ENCODE measurements at places on chromosomes 6 and 20. TPM values are rescaled to one million over a fixed set of nuclear protein-coding genes. Genes with fewer than 3 reads are reported as not detected.

DNA sequence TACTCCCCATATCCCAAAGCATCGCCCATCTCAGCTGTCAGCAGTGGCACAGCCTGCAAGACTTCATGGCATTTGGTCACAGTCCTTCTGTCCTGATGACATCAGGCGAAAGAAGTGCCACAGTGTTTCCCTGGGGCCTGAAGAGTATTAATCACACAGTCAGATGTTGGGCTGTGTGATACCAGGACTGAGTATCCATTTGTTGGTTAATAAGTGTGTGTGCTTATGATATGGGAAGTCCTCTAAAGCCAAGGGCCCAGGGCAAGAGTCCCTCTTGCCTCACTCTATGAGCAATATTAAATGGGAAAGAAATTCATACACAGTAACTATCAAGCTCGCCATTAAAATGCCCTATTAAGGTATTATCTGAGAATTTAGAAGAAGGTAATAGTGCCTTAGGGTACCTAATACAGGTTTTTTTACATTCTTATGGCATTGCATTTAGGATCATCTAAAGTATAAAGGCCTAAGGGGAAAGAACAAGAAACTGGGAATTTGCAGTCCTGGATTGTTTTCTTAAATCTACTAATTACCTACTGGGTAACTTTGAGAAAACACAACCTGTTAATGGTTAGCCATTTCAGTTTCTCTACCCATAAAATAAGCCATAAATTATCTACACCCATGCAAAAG is 204.1 kb upstream of the PREP start:
- H3K27me3 ChIP-seq, result peaks cover 4% of the 10 kb centered on the region
- H3K4me3 ChIP-seq, result no peak overlapping the region
- H3K27ac ChIP-seq, result no peak overlapping the region
- no peak for DNase-seq

- H3K27ac ChIP-seq, result no peak overlapping the region
- no peaks in the 10 kb centered on the region for H3K36me3 ChIP-seq
- no peak for DNase-seq
- H3K4me3 ChIP-seq, result no peak overlapping the region
Observed at GRCh38 chr6:38417521-38417920, 222.2 kb downstream of the BTBD9 start.

DNA sequence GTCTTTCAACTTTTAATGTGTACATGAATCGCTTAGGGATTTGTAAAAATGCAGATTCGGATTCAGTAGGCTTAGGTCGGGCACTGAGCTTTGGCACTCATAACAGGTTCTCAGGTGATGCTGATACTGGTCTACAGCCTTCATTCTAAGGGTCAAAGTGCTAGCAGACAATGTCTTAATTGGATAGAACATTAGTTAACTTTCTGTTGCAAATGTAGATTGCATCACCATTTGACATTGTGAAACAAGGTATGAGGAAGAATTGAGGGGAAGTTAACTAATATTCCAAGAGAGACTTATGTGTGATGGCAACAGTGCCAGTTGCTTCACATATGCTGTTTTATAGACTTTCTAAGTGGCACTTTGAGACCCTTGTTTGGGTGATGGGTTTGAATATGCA is 86.9 kb downstream of the MLIP start:
- peaks cover 6% of the 10 kb centered on the region for H3K27me3 ChIP-seq
- H3K4me1 ChIP-seq, result no peaks in the 10 kb centered on the region
- no peaks in the 10 kb centered on the region for H3K36me3 ChIP-seq
- H3K4me3 ChIP-seq, result no peak overlapping the region
- H3K27ac ChIP-seq, result no peak overlapping the region
- DNase-seq, result no peak

The SLC32A1 gene
- polyA plus RNA-seq, result not detected

The C6orf15 gene
- polyA plus RNA-seq, result not detected
